ENCODE measurements at places on chromosomes 3 and 15. TPM values are rescaled to one million over a fixed set of nuclear protein-coding genes. Genes with fewer than 3 reads are reported as not detected.

Gene SCAANT1
- total RNA-seq, result not detected

Gene ARL8B
- 61.5 TPM for total RNA-seq

Gene PRR20G
- total RNA-seq, result 0.54 TPM

Gene TRH
- not detected for total RNA-seq

Gene SHF
- total RNA-seq, result 0.89 TPM

Gene CACNA2D3
- total RNA-seq, result 0.07 TPM

Gene FBLN2
- 3.1 TPM for total RNA-seq

Gene NKIRAS1
- total RNA-seq, result 10.1 TPM

Gene GXYLT2
- total RNA-seq, result 3.5 TPM
